Mononuclear cell (primary cell): ENCODE measurements at places on chromosomes 12 and 14. TPM values are rescaled to one million over a fixed set of nuclear protein-coding genes. Genes with fewer than 3 reads are reported as not detected.

Gene WIF1
- total RNA-seq = not detected

Gene SLC38A1
- 308 TPM for total RNA-seq

Gene MYBPC1
- not detected for total RNA-seq

Gene LALBA
- not detected for total RNA-seq

Gene TBX3
- total RNA-seq = 0.10 TPM

Gene OAS2
- 22.2 TPM for total RNA-seq

Gene WNT1
- total RNA-seq = 0.10 TPM

Gene RERGL
- not detected for total RNA-seq

Gene OTX2
- total RNA-seq = not detected

Gene BDKRB2
- under 0.01 TPM for total RNA-seq

Gene HOXC12
- not detected for total RNA-seq

Gene TCTN2
- total RNA-seq = 1.8 TPM

Gene FLVCR2
- 5.8 TPM for total RNA-seq
